ENCODE measurements at places on chromosomes 6 and 20.

- no peak for DNase-seq
These were observed 149.2 kb upstream of the PRDM1 start for GRCh38 chr6:105936972-105937371.

DNA sequence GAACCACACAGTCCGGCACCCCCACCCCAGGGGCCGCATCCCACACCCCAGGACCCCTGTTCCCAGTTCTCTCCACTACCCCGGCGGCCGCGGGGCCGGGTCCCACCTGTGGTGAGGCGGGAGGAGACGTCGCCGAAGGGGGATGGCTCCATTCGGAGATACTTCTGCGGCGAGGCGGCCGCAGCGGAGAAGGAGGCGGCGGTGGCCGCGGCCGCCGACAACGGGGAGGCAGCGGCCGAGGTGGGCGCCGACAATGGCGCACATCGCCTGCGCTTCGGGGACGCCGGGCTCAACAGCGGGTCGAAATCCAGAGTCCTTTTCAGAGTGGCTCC lies 723 bp downstream of the AKIRIN2 start:
- DNase-seq = no peak

DNA sequence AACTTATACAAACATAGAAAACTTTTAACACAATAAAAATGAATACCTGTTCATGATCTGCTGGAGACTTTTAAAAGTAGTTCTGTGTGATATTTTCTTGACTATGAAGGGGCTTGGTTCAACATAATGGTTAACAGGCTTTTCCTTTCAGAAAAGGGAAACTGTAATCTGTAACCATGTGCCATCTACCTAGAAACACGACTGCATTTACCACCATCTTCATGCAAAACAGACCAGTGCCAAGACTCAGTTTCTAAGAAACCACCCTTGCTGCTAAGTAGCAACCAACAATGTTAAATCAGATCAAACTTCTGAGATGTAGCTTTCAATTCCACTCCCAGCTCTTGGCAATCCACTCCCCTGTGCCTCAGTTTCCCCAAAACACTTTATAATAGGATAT lies 15.7 kb downstream of the STAU1 start:
- no peak for DNase-seq

GRCh38 chr20:54076259-54076658 lies 5.9 kb upstream of the BCAS1 start:
- no peak for DNase-seq

DNA sequence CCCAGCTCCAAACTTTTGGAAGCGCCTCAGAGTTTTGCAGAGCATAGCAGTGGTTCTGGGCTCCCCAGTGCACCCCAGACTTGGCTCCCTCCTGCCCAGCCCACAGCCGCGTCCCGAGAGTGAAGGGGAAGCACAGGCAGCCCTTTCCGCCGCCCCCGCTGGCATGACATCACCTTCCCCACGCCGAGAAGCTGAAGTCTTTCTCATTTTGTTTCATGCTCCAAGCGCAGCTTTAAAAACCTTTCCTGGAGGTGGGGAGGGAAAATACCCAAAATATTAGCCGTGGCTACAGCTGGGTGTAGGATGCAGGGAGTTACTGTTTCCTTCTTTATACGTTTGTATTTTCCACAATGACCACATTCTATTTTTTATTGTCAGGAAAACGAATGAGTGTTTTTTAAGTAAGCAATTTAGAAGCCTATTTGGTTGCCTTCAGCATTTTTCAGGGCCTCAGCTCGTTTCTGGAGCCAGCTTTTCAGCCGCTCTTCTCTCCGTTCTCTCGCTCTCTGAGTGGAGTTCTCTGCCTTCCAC lies 72.9 kb downstream of the SNX5 start:
- peak; percentile 29 for DNase-seq

DNA sequence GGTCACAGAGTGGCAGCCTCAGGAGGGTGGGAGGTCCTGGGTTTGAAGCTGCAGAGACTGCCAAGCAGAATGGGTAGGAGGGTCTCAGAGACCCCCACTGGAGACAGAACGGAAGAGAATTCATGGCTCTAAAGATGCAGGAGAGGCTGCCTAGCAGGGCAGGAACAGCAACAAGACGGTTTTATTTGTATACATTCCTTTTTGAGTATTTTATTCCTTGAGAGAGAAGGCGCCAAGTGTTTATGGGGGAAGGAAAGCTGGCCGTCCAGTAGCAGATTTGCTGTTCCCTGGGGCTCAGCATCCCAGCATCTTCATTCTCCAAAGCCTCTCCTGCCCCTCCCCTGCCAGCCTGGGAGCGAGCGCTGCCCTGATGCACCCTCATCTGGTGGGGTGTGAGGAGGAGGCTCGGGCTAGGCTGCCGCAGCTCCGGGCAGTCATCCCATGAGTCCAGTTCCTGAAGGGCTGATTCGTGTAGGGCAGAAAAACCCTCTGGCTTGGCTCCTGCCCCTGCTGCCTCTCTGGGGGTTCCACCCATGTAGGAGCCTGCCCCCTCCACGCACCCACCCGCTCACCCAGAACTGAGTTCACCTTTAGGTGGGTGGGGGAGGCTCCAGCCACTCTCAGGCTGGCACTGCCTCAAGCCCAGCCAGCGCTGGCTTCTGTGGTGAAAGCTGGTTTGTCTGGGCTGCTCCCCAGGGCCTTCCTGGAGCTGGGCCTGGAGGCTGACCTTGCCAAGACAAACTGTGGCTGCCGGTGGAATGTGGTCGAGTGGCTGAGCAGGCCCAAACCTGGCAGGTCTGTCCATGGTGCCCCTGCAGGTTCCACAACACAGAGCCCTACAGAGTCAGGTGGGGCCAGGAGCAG lies 32.4 kb downstream of the CPXM1 start:
- no peak for DNase-seq

Data from hypothalamus (tissue), 51 donors.